Fibroblast of mammary gland (primary cell): ENCODE measurements at places on chromosomes 7 and 10.
A peak's percentile ranks its signal among the peaks of the same experiment; 100 is the strongest.

- peak; percentile 33 for DNase-seq
Measured at GRCh38 chr10:99658622-99659030, 683 bp upstream of the ENTPD7 start.

DNA sequence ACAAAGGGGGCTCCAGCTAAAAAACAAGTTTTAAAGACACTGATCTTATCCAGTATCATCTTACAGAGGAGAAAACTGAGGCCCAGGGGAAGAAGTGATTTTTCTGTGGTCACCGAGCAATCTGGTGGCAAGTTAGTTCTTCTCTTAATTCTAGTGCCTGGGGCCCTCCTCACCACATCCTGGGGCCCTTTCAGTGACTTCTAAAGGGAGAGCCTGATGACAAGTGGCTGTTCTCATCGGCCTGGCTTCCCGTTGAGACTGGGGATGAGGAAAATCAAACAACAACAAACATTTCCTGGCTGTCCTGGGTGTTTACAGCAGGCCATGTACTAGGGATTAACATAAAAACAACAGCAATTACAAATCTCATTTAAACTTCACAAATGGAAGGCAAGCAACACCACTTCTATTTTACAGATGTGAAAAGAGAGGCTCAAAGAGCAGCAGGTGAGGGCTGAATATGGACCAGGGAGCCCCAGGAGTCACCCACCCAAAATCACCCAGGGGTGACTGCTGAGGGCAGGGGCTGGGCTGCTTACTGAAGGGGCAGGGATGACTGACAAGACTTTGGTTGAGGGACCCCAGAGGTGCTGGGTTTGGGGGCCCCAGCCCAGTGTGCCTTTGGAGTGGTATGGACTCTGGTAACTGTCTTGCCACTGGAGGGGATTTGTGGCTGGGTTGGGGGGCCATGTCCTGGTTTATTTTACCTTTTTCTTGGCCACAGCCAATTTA, 24.7 kb upstream of the MTPAP start:
- no peak for DNase-seq

- no peak for DNase-seq
Measured at GRCh38 chr10:78579576-78579975, 489.2 kb upstream of the ZMIZ1 start.

DNA sequence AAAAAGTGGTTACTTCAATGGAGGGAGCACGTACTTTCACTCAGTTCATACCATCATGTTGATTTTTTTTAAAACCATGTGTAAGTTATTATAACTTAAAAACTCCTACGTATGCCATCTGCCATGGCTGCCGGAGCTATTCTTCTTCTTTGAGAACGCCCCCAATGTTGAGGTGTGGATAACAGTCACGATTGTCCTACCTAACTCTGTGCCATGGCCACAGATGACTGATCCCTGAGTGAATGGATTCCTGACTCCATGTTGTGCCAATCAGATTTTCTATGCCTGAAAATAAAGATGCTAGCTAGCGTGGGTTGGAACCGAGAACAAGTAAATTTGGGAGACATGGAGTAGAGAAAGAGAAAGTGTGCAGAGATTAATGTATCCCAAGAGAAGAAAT, 5.3 kb downstream of the MCMBP start:
- DNase-seq: no peak

GRCh38 chr10:52688899-52689298, 83.7 kb downstream of the MBL2 start:
- DNase-seq: no peak

- no peak for DNase-seq
Measured at GRCh38 chr7:127810113-127810512, 158.1 kb downstream of the SND1 start.

DNA sequence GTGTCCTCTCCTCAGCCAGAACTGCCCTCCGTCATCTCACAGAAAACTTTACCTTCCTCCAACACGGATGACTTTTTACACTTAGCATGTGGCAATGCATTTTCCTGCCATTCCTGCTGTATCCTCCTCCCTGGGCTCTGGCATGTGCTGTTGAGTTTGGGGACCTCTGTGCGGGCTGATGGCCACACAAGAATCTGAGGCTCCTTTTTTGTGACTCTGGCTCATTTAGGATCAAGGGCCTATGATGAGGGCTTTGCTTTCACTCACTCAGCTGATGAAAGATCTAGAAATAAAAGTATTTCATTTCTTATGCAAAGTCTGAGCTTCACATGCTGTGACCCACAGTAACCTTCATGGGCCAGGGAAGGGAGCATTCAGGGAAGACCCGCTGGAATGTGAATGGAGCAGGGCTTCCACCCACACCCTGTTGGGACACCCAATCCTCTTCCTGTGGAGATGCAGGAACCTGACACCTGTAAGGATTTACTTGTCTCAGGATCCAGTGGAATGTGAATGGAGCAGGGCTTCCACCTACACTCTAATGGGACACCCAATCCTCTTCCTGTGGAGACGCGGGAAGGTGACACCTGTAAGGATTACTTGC, 500.3 kb upstream of the MKI67 start:
- no peak for DNase-seq

DNA sequence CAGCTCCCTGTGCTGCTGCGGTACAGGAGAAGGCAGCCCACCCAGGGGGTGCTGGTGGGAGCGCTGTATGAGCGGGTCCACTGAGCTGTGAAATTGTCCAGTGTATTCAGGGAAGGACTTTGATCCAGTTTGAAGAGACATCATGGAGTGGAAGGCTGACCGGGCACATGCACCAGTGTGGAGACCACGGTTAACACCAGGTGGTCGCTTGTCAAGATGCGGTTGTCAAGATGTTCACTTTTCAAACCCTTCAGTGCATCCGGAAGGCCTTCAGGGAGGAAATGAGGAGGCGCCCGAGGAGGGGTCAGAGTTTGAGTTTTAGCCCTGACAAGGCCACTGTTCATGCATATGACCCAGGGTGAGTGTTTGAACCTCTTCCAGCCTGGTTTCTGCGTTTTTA, 6.1 kb downstream of the DOCK1 start:
- DNase-seq: no peak

DNA sequence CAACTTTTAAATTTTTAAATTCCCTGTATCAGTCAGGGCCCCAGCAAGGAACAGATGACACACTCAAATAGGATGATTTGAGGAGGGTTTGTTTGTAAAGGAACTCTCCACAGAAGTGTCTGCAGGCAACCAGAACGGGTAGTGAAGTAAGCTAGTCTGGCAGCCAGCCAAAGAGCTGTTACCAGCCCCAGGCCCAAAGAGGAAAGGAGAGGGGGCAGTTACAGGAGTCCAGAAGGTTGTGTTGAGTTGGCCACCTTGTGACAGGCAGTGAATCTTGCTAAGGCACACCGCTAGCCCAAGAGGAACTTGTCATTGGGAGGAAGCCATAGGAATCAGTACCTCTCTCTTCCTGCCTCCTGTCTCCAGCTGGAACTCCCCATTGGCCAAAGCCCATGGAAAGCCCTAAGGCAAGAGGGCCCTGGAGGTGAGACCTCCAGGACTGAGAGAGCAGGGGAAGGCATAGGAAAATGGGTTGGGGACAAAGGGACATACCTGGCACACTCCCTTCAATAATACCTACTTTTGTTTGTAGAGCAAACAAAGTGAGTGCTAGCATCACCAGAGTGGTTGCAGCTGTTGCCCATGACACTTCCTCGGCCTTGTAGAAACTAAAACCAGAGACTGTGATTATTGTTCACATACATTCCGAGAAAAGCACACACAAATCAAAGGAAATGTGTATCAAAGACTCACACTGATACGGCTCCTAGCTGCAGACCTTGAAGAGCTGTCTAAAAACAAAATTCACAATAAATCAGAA, 25.4 kb upstream of the GATAD1 start:
- no peak for DNase-seq

GRCh38 chr7:151429560-151430331, 10.2 kb downstream of the CRYGN start:
- peak; percentile 41 for DNase-seq

GRCh38 chr10:109022417-109023049, 900.8 kb downstream of the XPNPEP1 start:
- no peak for DNase-seq

GRCh38 chr10:3429676-3430075, 257.1 kb upstream of the PITRM1 start:
- no peak for DNase-seq

DNA sequence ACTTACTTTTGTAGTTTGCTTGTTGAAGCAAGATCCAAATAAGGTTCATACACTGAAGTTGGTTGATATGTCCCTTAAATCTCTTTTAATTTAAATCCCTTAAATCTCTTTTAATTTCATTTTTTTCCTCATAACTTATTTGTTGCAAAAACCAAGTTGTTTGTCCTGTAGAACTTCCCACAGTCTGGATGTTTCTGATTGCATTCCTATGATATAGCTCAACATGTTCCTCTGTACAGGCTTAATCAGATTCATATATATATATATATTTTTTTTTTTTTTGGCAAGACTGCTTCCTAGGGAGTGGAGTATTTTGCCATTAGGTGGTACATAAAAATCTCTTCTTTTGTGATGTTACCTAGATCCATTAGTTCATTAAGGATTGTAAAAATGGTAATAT, 174.9 kb upstream of the MKLN1 start:
- no peak for DNase-seq
